ENCODE measurements at places on chromosomes 16 and 17.
A peak's percentile ranks its signal among the peaks of the same experiment; 100 is the strongest.

GRCh38 chr17:5840811-5841446, 229.2 kb upstream of the WSCD1 start:
- no peak for DNase-seq

DNA sequence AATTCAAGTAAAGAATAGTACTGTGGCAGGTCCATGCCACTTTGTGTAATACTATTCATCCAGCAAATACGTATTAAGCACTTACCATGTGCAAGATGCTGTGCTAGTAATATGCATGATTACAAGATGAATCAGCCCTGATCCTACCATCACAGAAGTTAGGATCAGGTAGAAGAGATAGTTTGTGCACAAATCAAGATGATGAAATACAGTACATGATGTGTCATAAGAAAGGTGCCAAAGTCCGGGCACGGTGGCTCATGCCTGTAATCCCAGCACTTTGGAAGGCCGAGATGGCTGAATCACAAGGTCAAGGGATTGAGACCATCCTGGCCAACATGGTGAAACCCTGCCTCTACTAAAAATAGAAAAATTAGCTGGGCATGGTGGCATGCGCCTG, 10.9 kb downstream of the COG4 start:
- no peak for DNase-seq

GRCh38 chr16:86286991-86287663, 223.2 kb upstream of the FOXF1 start:
- DNase-seq, result no peak

- DNase-seq, result no peak
Measured at GRCh38 chr16:88479793-88480760, 27.0 kb downstream of the ZFPM1 start.

GRCh38 chr16:74984194-74984528, 762 bp downstream of the WDR59 start:
- no peak for DNase-seq

DNA sequence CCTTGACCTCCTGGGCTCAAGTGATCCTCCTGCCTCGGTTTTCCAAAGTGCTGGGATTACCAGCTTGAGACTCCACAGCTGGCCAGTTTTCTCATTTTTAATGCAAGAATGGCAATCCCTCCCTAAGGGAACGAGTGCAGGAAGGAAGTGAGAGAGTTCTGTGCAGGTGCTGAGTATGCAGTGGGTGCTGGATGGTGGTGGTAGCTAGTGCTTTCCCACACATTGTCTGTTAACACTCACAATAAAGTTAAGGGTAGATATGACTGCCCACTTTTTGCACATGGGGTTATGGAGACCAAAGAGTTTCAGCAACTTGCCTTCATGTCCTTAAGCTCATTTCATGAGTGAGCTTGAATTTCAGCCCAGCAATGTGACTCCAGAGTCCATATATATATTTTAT, 18.5 kb downstream of the RGS9 start:
- DNase-seq, result no peak

DNA sequence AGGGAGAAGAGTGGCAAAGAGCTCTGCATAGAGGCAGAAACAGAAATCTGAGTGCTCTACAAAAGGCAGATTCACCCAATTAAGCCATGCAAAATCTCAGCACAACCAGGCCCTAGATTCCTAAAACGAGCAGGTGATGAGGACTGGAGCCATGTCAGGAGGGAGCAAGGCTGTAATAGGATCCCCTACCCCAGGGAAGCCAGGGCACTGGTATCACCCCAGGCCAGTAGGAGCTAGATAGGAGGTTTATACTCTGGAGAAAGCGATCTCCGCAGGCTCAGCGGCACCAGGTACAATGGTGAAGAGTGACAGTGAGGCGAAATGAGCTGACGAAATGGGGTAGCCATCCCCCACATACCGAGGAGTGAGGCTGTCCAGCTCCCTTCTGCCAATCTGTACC, 171.5 kb downstream of the PARN start:
- no peak for DNase-seq

DNA sequence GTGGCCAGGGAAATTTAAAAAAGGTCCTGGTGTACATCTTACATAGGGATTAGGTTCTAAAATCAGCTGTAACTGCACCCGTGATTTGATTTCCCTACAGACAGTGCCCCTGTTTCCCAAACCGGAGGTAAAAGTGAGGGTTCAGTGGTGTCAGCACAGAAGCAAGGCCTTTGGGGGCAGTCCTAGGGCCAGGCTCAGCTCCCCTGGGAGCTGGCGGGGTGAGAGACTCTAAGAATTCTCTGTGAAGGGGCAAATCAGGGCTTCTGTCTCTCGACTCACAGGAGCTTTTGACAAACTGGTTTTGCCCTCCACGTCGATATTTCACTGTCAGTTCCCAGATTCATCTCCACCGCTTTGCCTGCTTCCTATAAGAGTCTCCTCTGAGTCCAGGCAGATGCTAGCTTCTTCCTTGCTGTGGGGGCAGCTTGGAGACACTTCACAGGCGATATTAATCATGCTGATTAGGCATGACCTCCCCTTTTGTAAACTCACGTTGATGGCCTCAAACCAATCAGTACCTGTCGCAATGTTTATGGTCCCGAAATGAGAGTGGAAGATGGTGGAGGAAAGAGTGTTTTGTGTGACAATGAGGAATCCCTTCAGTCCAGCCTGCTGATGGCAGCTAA, 234.2 kb upstream of the TOX3 start:
- DNase-seq, result no peak

GRCh38 chr16:72983241-72983640, 64.7 kb downstream of the ZFHX3 start:
- no peak for DNase-seq

- DNase-seq, result no peak
Measured at GRCh38 chr17:44223541-44224071, 4.1 kb upstream of the UBTF start.

GRCh38 chr17:42577140-42577531, 393 bp downstream of the PSMC3IP start:
- DNase-seq, result no peak

DNA sequence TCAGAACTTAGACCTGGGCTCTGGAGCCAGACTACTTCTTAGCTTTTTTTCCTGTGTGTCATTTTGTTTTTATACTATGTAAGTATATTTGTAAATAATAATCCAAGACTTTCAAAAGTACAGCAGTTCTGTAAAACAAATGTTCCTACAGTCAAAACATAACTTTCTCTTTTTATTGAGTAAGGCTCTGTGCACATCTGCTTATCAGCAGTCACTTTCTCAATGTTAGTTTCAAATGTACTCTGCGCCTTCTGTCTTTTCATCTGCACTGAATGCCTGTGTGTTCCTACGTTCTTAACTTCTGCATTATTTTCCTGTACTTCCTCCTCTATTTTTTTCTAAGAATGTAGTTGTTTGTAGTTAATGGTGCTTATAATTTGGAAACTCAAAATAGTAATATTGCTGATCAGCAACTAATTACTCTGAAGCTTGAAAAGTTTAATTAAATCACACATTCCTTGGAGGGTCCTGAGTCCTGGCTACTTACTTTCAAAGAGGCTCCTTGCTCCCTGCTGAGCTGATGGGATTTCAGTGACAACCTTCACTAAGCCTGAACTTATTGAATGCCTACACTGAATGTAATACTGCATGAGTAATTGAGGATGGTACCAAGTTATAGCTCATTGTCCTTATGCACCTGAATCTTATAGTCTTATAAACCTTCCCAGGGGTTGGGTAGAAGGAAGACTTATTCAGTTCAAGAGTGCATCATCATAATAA, 329.9 kb downstream of the KCNJ2 start:
- DNase-seq, result no peak

- peak; percentile 56 for DNase-seq
Measured at GRCh38 chr16:58127033-58127556, 2.1 kb downstream of the CFAP20 start.

GRCh38 chr17:50339381-50339780, 6.5 kb upstream of the XYLT2 start:
- no peak for DNase-seq

- no peak for DNase-seq
Measured at GRCh38 chr17:82203920-82204319, 8.7 kb downstream of the CCDC57 start.

DNA sequence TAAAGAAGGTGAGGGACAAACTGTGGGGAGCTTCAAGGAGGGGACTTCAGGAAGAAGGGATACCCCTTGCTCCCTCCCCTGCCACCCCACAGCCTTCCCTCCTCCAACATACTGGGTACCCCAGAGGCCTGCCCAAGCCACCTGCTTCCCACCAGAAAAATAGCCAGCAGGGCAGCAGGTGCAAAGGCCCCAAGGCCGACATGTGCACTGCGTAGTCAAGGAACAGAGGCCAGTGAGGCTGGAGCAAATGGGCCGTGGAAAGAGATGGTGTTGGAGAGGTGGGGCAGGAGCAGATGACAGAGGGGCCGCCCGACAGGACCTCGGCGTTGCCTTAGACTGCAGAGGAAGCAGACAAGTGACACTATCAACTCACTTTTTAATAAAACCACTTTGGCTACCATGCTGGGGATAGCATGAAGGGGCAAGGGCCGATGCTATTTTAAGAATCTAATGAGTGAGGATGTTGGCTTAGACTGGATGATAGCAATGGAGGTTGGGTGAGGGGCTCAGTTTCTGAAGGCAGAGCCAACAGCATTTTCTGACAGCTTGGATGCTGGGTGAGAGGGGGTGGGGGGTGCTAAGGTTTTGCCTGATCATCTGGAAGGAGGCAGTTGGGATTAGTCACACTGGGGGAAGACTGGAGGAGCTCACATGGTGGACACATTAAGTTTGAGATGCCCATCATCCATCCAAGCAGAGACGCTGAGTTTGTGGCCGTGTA, 72.8 kb upstream of the TOB1 start:
- no peak for DNase-seq

- DNase-seq, result no peak
Measured at GRCh38 chr16:89958068-89958467, 9.5 kb downstream of the DEF8 start.

DNA sequence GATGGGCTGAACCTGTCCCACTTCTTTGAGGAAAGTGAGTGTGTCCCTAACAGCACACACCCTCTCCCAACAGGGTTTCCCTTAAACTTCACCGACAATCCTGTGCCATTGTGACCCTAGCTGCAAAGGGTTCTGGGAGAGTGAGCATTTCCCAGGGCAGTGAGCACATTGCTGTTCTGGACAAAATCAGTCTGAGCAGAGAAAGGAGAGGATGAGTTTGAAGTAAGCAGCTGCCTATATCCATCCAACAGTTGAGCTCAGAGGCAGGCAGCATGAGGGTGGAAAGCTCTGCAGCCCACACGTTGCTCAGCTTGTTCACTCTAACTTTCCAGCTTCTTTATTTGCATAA, 296.5 kb upstream of the MAF start:
- DNase-seq, result no peak

DNA sequence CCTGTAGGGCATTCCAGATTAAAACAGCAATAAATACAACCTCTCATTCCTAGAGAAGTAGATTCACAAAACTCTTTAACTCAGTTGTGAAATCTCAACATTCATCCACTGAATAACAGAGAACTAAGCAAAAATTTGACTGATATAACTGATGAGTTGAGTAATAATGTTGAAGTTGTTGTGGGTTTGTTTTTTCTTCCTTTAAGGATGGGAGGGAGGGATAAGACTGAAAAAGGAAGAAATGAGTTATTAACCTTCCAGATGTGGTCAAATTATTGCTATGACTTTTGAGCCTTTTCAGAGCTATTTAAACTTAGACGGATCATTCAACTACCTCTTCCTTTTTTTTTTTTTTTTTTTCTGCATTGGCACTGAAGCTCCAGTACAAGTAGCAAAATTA, 38.6 kb downstream of the SKAP1 start:
- no peak for DNase-seq

DNA sequence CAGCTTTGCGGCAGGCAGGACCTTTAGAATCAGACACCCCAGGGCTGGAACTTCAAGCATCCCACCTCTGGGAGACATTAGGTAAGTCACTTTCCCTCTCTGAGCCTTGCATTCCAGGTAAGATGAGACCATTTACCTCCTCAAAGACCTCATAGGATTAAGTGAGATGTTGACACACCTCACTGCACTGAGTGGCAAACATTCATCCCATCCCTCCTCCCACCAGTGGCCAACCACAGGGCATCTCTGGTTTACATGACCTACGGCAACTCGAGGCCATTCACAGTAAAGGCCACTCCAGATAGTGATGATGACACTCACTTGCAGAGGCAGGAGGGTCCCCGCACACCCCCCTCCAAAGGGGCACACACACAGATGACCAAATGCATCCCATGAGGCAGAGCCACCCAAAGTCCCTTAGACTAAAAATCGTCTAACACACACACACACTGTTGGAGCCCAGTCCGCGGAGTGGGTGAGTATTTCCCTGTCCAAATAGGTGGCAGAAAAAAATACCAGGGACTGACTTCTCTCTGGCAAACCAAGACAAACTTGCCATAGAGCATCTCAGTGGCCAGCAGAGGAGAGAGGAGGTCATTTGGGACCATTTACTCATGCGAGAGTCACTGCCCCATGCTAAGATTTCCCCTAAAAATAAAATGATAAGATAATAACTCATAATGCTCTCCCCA, 454.9 kb downstream of the SOX9 start:
- DNase-seq, result no peak
